ENCODE measurements at places on chromosomes 4 and X.

DNA sequence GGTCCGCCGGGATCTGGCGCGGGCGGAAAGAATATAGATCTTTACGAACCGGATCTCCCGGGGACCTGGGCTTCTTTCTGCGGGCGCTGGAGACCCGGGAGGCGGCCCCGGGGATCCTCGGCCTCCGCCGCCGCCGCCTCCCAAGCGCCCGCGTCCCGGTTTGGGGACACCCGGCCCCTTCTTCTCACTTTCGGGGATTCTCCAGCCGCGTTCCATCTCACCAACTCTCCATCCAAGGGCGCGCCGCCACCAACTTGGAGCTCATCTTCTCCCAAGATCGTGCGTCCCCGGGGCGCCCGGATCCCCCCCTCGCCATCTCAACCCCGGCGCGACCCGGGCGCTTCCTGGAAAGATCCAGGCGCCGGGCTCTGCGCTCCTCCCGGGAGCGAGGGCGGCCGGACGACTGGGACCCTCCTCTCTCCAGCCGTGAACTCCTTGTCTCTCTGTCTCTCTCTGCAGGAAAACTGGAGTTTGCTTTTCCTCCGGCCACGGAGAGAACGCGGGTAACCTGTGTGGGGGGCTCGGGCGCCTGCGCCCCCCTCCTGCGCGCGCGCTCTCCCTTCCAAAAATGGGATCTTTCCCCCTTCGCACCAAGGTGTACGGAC, 482 bp upstream of the SHOX start:
- DNase-seq: no peak

- peak; percentile 66 for DNase-seq
Observed at GRCh38 chr4:118865091-118865708, 23.5 kb upstream of the SYNPO2 start.

- DNase-seq: peak; percentile 73
Observed at GRCh38 chr4:119286377-119287002, 35.4 kb downstream of the FABP2 start.

- no peak for DNase-seq
Observed at GRCh38 chr4:143699331-143700045, 987 bp downstream of the FREM3 start.

GRCh38 chr4:67273666-67274065, 271.6 kb downstream of the CENPC start:
- DNase-seq: no peak

DNA sequence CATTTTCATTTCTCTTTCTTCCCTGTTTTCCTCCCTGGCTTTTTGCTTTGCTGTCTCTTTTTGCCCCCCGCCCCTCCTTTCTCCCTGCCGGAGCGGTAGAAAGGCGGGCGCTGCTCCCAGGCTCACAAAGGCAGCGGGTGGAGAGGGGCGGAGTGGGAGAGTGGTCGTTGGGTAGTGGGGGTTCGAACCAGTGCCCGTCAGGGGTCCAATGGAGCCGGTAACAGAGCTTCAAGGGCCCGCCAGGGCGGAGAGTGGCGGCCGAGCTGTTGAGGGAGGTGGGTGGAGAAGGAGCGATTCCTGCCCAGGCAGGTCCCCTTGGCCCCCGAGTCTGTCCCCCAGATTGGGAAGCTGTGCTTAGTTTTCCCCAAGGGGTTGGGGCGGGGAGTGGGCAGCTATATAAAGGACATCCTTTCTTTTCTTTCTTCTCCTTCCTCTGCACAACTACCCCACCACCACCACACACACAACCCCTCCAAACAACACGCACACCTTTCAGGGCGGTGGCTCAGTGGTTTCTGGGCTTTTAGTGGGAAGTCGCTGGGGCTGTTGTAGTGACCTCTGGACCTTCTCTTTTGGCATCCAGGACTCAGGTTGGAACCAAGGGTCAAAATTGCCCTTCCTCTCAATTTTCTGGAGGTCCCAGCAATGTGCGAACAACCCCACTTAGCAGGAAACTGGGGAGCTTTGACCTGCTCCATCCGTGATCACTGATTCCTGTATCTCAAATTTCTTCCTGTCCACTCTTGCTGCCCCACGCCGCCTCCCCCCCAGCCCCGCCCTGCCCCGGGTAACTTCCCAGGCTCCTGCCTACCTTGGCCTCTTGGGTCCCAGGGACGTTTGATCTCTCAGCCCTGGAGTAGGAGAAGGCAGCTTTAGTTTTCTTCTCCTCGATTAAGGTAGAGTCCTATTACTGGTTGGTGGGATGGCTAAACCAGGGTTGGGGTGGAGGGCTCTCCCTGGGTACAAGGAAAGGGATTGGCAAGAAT, 1.9 kb downstream of the EFNB1 start:
- no peak for DNase-seq

DNA sequence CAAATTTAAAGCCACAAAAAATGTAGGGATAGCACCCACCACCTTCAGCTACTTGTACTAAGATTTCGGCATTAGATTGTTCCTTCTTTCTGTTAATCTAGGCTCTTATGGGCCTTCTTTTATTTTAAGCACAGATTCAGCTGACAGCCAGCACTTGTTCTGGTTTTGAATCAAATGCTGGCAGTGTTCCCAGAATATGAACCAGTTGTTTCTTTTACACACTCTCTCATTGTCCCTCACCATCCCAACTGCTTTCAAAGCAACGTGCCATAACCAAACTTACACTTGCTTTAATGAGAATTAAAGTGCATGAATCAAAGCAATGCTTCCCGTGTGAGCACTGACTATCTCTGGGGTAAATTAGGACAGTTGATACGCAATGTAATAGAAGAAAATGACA, 744.5 kb upstream of the FAM241A start:
- DNase-seq: no peak

- DNase-seq: peak; percentile 3
Observed at GRCh38 chr4:79141530-79141929, 184.3 kb downstream of the NAA11 start.

GRCh38 chr4:5472160-5472591, 236.2 kb downstream of the EVC2 start:
- DNase-seq: no peak

GRCh38 chr4:15100994-15101695, 98.9 kb downstream of the CPEB2 start:
- DNase-seq: no peak
